ENCODE measurements at places on chromosomes 16 and 17.

DNA sequence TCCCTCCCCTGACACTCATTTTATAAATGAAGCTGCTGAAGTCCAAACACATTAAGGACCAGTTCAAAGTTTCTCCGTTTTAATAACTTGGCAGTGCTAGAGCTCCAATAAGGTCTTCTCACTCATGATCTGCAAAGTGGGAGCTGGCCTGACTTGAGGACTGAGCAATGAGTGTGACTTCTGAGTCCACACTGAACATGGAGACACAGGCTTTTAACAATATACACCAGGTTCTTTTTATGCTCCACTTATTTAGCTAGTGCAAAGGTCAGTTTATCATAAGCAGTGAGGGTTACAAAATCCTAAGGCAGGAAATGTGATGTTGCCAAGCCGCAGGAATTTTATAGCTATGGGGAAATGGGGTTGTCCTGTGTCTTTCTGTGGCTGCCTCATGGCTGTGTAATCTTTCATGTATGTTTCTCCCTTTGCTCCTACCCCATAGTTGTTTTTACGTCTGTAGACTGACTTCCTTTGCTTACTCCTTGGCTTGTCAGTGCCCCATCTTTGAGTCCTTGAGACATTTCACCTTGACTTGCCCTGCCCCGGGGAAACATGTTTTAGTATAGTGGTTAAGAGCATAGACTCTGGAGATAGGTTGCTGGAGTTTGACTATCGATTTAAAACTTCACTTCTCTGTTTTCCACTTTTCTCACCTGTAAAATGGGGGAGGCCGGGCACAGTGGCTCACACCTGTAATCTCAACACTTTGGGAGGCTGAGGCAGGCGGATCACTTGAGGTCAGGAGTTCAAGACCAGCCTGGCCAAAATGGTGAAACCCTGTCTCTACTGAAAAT is 12.2 kb upstream of the MMD start:
- no peak for DNase-seq

GRCh38 chr16:47928008-47928407 is 227.8 kb downstream of the ABCC12 start:
- no peak for DNase-seq

DNA sequence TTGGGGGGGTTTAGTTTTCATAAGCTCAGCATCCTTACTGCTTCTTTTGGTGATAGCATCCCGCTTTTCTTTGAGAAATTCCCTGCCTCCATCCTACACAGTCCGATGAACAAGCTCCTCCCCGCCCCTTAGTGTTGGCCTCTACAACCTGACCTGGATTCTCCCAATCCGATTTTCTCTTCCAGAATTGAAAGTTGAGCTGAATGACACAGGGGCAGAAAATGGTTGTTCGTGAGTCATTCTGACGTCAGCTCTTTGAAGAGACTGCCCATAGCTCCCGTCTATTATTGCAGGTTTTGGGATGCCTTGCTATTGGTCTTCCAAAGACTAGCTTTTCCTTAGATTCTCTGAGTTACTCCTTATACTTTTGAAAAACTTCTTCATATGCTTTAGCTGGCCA is 279.7 kb downstream of the SLC39A11 start:
- no peak for DNase-seq

GRCh38 chr16:30491744-30492308 is 19.3 kb downstream of the ITGAL start:
- DNase-seq = no peak

DNA sequence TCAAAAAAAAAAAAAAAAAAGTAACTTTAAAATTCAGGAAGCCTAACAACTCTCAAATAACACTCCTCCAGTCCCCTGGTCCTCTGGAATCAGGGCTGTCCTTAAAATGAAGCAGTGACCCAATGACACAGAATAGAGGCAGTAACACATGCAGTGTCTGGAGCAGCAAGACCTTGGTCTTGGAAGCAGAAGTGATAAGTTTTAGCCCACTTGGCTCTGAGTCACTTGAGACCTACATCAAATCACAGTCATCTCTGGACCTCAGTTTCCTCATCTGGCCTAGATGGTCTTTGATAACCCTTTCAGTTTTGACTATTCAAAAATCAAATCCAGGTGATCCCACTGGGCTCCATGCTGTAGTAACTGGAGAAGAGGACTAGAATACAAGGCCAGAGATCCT is 39.0 kb downstream of the LYRM1 start:
- no peak for DNase-seq

Data from stimulated activated CD4-positive, alpha-beta T cell treated with anti-CD3 and anti-CD28 coated beads, TNF-alpha, amount 100 ng/mL, for 1 hour (primary cell).